Posterior vena cava (tissue), 2 donors: ENCODE measurements at places on chromosomes 1 and 21.

DNA sequence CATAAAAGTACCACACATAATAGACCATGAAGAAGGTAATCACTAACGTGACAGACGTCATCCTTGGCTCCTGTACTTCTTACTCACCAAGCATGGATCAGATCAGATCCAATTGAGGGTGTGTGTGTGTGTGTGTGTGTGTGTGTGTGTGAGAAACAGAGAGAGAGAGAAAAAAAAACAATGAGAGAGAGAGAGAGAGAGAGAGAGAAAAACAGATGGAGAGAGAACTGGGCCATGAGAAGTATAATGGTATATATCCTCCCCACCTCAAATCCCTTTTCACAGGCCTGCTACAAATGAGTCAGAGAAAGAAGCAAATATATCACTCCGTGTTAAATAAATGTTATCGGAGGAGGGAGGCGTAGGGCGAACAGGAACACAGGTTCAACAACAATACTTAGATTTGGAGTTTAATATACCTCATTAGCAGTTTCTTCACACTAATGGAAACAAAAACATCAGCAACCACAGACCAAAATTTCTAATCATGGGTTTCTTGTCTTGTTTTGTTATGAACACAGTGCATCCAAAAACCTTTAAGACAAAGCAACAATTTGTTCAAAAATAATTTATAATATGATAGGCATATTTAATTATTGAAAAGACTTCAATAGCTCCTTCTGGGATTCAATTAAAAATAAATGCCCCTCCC is 45.3 kb downstream of the TIAM1 start:
- no peak for DNase-seq

GRCh38 chr1:229019663-229020271 is 251.1 kb upstream of the RAB4A start:
- DNase-seq: no peak

DNA sequence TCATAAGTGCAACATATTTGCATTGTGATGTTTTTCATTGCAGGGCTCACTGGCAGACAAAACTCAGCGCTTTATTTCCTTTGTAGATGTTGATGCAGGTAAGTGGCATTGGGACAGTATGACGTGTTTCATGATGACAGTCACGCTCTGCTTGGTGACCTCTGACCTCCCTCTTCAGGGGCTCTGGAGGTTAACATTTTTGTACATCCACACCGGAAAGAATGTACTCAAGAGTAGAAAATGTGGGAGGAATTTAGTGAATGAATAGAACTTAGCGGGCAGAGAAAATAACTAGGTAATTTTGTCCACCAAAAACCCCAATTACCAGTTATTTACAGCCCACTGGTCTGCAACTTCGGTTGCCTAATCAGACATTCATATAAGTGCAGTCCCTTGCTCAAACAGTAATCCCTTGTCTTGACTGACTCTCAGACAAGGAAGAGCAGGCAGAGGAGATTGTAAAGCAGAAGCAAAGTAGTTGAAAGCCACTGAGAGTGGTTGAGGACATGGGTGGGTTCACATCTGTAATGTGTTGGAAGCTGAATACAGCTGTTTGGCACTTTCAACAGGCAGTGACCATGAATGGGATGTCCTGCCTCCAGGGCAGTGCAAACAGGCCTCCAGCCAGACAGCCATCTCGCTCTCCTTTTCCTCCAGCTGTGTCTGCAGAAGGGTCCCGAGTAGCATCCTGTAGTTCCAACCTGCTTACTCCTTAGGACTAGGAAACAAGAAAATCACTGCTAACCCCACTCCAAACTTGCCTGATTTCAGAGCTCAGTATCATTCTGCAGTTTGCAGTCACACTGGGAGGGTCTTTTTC is 188.9 kb downstream of the NRIP1 start:
- no peak for DNase-seq

- DNase-seq: no peak
Measured at GRCh38 chr1:6075748-6076147, 30.1 kb downstream of the KCNAB2 start.

GRCh38 chr1:93614541-93614940 is 67.1 kb downstream of the BCAR3 start:
- no peak for DNase-seq

- no peak for DNase-seq
Measured at GRCh38 chr1:186474208-186474607, 13.3 kb upstream of the PDC start.

GRCh38 chr1:90394247-90394646 is 322.9 kb downstream of the BARHL2 start:
- DNase-seq: no peak

- no peak for DNase-seq
Measured at GRCh38 chr1:235423214-235423652, 56.0 kb downstream of the TBCE start.

- no peak for DNase-seq
Measured at GRCh38 chr1:50262436-50262835, 153.7 kb downstream of the ELAVL4 start.

GRCh38 chr1:4485398-4485797 is 169.0 kb upstream of the AJAP1 start:
- DNase-seq: peak; percentile 43
